ENCODE measurements at places on chromosomes 16 and 17. TPM values are rescaled to one million over a fixed set of nuclear protein-coding genes. Genes with fewer than 3 reads are reported as not detected.

The HOXB13 gene
- not detected for total RNA-seq

The MYH8 gene
- total RNA-seq = not detected

The CASKIN1 gene
- 0.20 TPM for total RNA-seq

The CCL8 gene
- total RNA-seq = 0.20 TPM

The SNN gene
- total RNA-seq = 16.8 TPM

The ZNF385C gene
- total RNA-seq = not detected

The SBK1 gene
- total RNA-seq = 0.03 TPM

The KRTAP9-4 gene
- not detected for total RNA-seq

The CES3 gene
- total RNA-seq = 0.39 TPM

The PAM16 gene
- 13.6 TPM for total RNA-seq

The SPHK1 gene
- total RNA-seq = 43.8 TPM

The CBLN1 gene
- not detected for total RNA-seq

The RNF166 gene
- 13.1 TPM for total RNA-seq

The KIAA0753 gene
- total RNA-seq = 12.8 TPM

The RNU2-1 gene
- not detected for total RNA-seq

The C16orf46 gene
- 1.0 TPM for total RNA-seq

The KSR1 gene
- 30.8 TPM for total RNA-seq

The SLC12A3 gene
- total RNA-seq = not detected

The CTRL gene
- 0.30 TPM for total RNA-seq

The SLC9A5 gene
- total RNA-seq = 3.4 TPM

The USP43 gene
- not detected for total RNA-seq

The HP gene
- total RNA-seq = 0.20 TPM

The UMOD gene
- not detected for total RNA-seq

The DLX3 gene
- total RNA-seq = not detected

The TPSD1 gene
- total RNA-seq = not detected

The GSDMA gene
- total RNA-seq = not detected

The TVP23A gene
- not detected for total RNA-seq

The CLEC16A gene
- 17.0 TPM for total RNA-seq

The KRTAP1-5 gene
- total RNA-seq = 1.6 TPM

The ABCC12 gene
- 0.26 TPM for total RNA-seq

The NETO2 gene
- 150 TPM for total RNA-seq

The KRTAP4-5 gene
- total RNA-seq = not detected

The NPIPA7 gene
- total RNA-seq = 0.78 TPM

The CA4 gene
- not detected for total RNA-seq

The ABCA6 gene
- total RNA-seq = 42.6 TPM

The GCGR gene
- not detected for total RNA-seq

Measured in smooth muscle cell of the pulmonary artery (primary cell).